ENCODE measurements at places on chromosomes 5 and 9.

GRCh38 chr5:109654455-109654854, 35.3 kb upstream of the MAN2A1 start:
- DNase-seq: no peak

DNA sequence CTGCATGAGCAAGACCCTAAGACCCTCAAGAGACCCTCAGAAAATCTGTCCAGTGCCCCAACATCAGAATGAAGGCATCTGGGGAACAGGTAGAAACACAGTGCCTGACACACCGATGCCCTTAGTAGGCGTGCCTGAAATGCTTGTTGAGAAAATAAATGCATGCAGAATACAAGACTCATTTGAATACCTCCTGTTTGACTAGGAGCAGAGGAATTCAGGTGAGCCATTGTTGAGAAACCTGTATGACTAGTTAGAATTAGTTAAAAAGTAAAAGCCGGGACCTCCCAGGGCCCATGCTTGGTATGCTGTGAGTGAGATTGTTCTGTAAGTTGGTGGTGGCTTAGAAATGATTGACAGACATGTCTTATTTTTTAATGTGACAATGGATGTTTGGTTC, 55.0 kb downstream of the WWC1 start:
- DNase-seq: no peak

GRCh38 chr9:4982721-4983482, 2.2 kb upstream of the JAK2 start:
- no peak for DNase-seq

DNA sequence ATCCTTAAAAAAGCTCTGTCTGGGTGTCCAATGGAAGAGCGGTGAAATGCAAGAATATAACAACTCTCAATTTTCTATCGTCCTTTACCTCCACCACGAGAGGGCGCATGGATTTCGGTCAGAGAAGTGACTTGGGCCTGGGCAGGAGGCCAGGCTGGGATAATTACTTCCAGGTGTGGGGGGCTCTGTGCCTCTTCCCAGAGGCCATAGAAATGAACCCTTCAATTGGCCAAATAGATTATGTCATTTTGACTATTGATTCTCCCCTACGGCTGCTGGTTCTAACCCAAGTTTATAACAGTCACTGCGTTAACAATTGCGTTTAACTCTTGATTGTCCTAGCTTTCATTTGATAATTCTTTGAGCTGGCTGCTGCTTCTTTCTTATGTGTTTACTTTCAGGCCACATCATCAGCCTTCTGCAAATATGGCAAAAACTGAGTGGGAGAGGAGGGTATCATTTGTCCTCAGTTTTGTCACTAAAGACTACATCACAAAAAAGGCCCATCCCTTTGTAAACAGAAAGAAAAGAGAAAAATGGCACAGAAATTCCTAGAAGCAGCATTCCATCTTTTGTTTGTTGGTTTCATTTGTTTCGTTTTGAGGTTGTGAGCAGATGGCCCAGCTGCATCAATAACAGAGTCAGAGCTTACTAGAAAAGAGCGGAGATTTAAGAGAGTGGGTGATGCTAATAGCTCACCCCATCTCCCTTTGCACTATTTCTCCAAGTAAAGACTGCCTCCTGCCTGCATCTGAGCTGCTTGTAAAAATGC, 45.4 kb upstream of the ZFR start:
- DNase-seq: peak; percentile 65

DNA sequence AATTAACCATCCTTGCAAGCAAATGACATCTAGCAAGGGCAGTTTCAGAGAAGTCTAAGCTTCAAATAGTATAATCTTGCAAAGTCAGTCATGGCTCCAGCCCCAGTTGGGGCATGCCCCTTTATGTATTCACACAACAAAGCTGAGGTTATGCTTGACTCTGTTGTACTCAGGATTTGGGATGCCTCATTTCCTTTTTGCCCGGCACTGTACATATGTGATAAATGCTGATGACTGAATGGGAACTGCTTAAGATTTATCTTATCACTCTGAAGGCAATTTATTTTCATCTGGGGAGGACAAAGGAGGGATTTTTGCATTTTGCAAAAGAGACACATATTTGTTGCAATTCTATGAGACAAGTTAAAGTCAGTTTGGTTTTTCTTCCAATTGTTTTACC, 219.2 kb downstream of the TRPM3 start:
- no peak for DNase-seq

DNA sequence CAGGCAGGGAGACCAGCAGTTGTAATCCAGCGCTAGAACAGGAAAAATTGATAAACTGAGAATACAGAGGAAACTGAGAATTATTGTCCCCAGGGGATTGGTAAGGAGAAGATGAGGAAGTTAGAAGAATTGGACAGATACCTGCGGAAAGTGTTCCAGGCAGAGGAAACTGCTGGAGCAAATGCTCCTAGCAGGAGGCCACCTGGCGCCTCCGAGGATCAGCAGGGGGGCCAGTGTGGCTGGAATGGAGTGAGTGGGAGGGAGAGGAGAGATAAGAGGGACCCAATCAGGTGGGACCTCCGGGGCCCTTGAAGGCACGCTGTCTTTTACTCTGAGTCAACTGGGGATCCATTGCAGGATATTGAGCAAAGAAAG, 695 bp upstream of the ANXA6 start:
- DNase-seq: no peak

DNA sequence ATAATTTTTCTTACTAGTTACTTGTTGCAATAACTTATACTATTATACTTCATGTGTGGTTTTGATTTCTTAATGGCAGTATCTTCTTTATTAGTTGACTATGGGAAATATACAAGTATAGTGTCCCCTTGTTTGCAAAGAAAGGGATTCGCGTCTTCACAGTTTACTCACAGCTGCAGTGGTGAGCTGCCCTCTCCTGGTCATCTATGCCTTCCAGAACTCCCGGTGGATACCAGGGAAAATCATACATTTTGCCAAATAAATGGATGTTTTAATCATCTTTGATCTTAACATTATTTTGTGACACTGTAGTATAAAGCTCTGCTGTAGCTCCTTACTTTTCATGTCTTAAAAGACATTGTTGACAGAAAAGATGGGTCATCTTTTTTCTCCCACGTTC, 142.0 kb downstream of the ZCCHC7 start:
- DNase-seq: no peak

DNA sequence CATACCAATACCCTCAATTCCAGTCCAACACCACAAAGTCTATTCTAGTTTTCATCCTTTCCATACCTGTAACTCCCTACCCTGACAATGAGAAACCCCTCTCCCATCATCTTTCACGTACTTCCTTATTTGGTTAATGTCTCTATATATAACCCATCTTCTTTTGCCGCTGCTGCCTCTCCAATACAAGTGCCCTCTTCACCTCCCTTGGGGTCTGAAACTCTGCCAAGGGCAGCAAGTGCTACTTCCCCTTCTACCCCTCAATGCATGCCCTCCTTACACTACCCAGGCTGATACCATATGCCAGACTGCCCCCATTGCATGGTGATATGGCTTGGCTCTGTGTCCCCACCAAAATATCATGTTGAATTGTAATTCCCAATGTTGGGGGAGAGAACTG, 24.4 kb upstream of the SMIM15 start:
- no peak for DNase-seq

GRCh38 chr5:35056686-35057085, 8.9 kb upstream of the AGXT2 start:
- DNase-seq: no peak

DNA sequence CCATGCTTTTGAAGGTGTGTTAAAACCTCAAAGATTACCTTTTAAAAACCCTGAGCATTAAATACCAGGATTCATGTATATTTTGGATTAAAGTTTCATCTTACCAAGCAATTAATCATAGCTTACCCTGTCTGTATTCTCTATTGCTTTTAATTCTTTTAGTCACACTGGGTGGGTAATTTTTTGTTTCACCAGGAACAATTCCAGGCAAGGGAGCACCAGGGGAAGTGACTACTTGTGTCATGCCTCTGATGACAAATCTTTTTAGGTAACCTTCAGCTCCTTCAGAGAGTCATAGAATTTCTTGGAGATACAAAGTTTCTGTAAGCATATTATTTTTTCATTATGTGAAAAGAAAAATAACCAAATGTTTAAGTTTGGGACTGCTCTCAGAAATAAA, 33.4 kb upstream of the ANXA1 start:
- DNase-seq: no peak

GRCh38 chr5:177983763-177984583, 12.1 kb downstream of the PROP1 start:
- DNase-seq: no peak

- no peak for DNase-seq
Measured at GRCh38 chr9:34254966-34255825, 73.9 kb downstream of the KIF24 start.

GRCh38 chr5:118069452-118069851, 918.9 kb downstream of the DTWD2 start:
- no peak for DNase-seq

DNA sequence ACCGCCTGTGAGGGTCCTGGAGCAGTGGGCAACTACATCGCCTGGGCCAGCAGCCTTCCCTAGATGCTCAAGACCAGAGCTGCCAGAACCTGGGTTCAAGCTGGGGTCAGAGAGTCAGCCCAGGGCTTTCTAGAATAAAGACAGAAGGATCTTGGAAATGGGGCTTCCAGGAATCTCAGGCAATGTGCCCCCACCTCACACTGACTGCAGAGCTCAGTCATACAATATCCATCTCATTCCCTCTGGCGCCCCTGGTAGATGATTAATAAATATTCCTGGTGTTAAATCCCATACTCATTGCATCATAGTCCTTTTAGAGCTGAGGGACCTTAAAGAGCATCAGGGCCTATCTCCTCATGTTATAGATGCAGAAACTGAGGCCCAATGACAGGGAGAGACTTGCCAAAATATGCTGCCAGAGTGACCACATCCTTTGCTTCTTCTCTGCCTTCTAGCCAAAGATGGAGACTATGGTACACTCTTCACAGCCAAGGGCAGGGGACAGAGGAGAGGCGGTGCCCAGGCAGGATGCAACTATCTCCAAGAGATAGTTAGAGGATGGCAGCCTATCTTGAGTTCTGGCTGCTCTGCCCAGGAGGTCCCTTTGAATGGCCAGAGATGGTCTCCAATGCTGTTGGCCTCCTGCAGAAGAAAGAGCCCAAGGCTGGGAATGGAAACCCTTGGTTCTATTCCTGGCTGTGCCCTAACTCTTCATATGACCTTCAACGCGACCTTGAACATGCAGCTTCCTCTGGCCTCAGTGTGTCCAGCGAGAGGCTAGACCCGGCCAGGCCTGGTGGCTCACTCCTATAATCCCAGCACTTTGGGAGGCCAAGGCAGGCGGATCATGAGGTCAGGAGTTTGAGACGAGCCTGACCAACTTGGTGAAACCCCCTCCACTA, 36.2 kb upstream of the IL17B start:
- no peak for DNase-seq

DNA sequence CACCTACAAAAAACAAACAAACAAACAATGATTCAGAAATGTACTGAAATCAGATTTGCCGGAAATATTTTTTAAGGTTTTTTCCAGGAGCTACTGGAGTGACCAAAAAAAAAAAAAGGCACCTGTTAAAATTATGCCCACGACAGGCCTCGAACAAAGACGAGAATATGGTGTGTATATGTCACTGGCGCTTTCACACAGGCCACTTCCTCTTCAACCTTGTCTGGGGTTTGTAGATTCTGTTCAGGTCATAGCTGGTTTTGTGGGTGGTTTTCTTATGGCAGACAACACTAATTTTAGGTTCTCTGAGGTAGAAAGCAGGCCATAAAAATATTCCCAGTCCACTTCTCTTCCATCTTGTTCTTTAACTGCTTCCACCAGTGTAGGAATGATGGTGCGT, 7.0 kb downstream of the NDUFB6 start:
- no peak for DNase-seq

GRCh38 chr9:124261736-124262648, 4.2 kb downstream of the NEK6 start:
- DNase-seq: no peak

GRCh38 chr5:102758576-102758975, 3.5 kb downstream of the PAM start:
- no peak for DNase-seq

- DNase-seq: no peak
Measured at GRCh38 chr5:75710637-75711036, 6.6 kb downstream of the POC5 start.

GRCh38 chr5:112253478-112254250, 165.4 kb downstream of the EPB41L4A start:
- no peak for DNase-seq

GRCh38 chr9:84327184-84327583, 13.4 kb downstream of the SLC28A3 start:
- DNase-seq: no peak

DNA sequence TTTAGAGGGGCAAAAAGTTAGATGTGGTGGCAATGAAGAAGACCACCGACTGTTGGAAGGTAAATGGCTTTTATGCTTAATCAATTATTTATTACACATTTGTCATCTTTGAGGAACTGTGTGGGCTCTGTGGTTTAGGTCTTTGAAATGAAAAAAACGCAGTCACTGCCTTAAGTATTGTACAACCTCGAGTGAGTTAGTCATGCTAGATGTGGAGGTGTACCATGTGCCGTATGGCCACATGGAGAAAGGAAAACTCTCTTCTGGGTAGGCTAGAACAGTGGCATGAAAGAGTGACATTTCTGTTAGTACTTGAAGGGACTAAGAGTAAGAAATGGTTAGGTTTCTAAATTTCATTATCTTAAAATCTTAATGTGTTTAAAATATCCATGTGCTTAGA, 166.1 kb downstream of the HACD4 start:
- DNase-seq: no peak

GRCh38 chr5:141636413-141637122, at the start of the genes HDAC3 and RELL2:
TSS of gene HDAC3 (minus strand) at chr5:141636849. CDS start at chr5:141636790, 59 bp downstream.
TSS of gene RELL2 (plus strand) at chr5:141636997. CDS start at chr5:141638226, 1,229 bp downstream.
- peak; percentile 93 for DNase-seq

- DNase-seq: no peak
Measured at GRCh38 chr9:38091310-38092199, 22.5 kb upstream of the SHB start.

- no peak for DNase-seq
Measured at GRCh38 chr9:114399381-114399780, 11.6 kb upstream of the AKNA start.

GRCh38 chr9:16449076-16449730, 421.3 kb downstream of the BNC2 start:
- DNase-seq: no peak

- no peak for DNase-seq
Measured at GRCh38 chr5:173065155-173065554, 9.0 kb downstream of the CREBRF start.

GRCh38 chr5:33231214-33231710, 209.5 kb upstream of the TARS1 start:
- DNase-seq: no peak

- DNase-seq: no peak
Measured at GRCh38 chr9:104740621-104741020, 6.9 kb upstream of the NIPSNAP3A start.

- no peak for DNase-seq
Measured at GRCh38 chr5:76971511-76971910, 18.7 kb downstream of the CRHBP start.
